ENCODE measurements at places on chromosomes 13 and 19.

DNA sequence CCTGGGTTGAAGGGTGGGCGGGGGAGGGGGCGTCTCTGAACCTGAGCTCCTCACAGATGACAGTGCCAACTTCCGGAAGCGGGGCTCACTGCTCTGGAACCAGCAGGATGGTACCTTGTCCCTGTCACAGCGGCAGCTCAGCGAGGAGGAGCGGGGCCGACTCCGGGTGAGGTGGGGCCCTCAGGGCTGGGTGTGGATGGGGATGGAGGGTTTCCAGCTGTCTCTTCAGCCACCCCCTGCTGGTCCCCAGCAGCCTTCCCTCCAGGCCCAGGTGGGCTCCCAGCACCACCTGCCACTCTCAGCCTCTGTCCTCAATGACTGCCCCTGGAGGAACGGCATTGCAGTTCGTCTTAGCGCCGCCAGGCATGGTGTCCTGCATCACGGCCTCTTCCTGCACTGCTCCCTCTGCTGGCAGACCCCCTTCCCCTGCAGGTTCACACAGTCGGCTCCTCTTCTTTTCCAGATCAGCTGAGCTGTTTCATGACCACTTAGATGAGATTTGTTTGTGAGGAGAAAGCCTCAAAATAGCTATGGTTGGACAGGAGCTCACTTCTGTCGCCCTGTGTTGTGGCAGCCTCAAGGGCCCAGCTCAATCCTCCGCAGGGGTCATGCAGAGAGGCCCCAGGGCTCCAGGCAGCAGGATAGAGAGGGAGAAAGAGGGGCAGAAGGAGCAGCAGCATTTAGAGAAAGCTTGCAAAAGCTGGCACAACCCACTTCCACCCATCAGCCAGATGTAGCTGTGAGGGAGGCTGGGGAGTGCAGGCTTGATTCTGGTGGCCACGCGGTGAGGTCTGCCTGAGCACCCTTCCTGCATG, 2.5 kb upstream of the GARIN5A start:
- no peak for DNase-seq

DNA sequence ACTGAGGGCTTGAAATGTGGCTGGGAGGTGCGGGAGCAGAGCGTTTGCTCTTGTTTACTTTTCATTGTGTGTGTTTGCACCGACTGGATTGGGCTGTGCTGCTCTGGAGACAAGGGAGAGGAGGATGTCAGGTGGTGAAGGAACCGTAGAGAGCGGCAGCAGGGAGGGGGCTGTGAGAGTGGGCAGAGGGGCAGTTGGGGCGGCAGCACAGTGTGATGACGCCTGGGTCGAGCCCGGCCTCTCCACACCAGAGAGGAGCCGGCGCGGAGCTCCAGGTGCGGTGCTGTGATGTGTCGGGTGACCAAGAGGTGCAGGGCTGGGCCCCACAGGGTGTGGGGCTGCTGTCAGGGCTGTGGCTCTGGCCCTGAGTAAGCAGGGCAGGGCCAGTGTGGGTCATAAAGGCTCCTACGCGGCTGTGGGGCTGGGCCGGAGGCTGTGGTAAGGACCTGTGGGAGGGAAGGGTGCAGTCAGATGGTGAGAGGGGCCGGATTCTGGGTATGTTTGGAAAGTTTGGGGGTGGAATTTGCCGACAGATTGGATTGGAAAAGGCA, 10.5 kb downstream of the NAXD start:
- DNase-seq: no peak

GRCh38 chr19:12578641-12579040, 27.4 kb upstream of the ZNF564 start:
- no peak for DNase-seq

GRCh38 chr19:42272989-42273406, 3.9 kb downstream of the CIC start:
- no peak for DNase-seq

DNA sequence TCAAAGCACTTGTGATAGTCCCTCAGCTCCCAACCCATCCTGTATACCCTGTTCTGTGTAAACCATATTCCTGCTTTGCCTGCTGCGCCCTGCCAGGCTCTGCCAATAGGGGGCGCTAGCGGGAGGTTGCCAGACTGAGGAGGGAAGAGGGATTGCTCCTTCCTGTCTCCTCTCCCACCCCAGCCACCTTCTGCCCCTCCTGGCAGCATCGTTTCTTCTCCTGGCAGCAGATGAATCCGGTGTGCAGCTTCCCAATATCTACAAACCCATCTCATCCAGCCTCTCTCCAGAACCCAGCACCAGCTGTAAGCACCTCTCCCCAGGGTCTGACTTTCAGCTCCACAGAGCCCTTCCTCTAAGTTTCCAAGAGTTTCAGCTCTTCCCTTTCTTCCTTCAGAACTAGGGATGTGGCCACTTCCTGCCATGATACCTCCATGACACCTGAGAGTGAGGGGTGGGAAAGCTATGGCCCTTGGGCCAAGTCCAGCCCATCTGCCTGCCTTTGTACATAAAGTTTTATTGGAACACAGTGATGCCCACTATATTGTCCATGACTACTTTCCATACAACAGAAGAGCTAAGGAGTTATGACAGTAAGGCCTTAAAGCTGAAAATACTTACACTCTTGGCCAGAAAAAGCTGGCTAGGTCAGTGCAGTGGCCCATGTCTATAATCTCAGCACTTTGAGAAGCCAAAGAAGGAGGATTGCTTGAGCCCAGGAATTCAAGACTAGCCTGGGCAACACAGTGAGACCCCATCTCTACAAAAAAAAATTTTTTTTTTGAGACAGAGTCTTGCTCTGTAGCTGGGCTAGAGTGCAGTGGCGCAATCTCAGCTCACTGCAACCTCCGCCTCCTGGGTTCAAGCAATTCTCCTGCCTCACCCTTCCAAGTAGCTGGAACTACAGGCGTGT, 34.5 kb upstream of the ATP1A3 start:
- DNase-seq: no peak

- no peak for DNase-seq
These were observed 3.7 kb downstream of the FAM174C start for GRCh38 chr19:1278713-1279660.

DNA sequence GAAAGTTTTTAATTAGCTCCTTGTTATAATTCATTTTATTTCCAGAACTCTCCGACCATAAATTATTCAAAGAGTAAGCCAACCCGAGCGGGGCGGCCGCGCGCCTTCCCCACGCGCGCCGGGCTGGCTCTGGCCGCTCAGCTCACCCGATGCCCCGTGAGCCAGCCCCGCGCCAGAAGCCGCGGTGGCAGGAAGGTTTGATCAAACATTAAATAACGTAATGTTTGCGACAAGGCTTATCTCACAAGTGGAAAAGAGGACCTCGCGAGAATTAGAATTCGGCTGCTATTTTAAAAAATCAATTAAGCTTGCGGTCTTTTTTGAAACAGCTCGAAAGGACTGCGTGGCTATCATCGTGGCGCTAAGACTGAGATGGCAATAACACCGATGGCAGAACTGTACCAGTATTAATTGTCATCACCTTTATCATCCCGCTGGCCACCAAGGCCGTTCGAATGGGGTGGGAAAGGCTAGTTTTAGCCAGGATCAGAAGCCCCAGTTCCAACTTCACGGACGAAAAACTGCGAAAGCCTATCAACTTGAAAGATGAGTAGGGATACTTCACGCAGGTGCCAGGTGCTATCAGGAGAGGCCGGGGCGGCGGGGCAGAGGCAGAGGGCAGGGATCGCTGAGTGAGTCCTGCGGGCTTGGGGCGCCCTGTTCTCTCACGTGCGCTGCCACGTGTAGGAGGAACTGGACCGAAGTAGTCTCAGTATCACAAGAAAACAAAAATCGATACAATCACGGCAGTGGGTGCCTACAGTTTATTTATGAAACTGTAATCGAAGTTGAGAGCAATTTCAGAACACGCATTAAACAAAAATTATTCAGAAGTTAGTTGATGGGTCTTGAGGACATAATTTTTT, 6.4 kb downstream of the POU4F1 start:
- no peak for DNase-seq

GRCh38 chr19:30428092-30428680, 56.0 kb downstream of the ZNF536 start:
- no peak for DNase-seq

GRCh38 chr19:23916991-23917390, 2.3 kb downstream of the ZNF726 start:
- DNase-seq: no peak

DNA sequence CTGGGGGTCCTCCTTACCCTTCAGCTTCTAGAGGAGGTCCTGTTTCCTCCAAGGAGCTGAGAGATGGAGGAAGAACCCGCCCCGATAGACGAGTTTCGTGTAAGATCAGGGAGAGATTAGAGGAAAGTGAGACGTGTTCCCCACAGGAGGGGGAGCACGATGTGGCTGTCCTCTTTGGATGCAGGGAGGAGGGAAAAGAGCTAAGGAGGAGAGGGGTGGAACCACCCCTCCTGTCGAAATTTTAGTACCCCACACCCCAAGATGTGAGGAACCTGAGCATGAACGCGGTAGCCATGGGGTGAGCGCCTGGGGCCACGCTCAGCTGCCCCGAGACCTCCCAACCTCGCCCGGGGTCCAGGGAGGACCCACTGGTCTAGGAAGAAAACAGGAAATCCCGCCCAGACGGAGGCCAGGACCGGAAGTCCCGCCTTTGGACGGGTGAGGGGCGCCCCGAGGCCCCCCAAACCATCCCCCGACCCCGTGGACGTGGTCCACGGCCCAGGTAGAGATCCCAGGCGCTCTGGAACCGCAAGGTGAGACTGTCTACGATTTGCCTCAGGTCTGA, 1.2 kb downstream of the AKT1S1 start:
- no peak for DNase-seq

GRCh38 chr13:40251343-40252032, 415.0 kb downstream of the FOXO1 start:
- DNase-seq: no peak

DNA sequence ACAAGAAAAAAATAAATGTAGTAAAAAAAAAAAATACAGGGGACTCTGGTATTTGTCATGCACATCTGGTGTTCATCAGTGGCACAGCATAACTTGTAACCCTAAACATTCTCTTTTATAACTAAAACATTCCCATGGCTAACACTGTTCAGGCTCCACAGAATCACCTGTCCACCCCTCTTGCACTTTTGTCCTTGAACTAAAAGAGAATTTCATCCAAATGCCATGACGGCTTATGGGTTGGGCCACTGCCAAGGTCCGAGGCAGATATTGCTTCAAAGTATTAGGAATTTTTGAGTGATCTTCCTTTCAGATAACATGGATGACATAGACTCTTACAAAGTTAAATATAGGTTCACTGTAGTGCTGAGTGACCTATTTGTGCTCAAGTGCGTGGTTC, 25.7 kb upstream of the SERP2 start:
- DNase-seq: no peak

- no peak for DNase-seq
These were observed 8.6 kb downstream of the PPP5C start for GRCh38 chr19:46355234-46356148.

- no peak for DNase-seq
These were observed at the start of gene SERP2 for GRCh38 chr13:44373601-44374347. TSS of gene SERP2 (plus strand) at chr13:44373824. CDS start at chr13:44374026, 202 bp downstream.

DNA sequence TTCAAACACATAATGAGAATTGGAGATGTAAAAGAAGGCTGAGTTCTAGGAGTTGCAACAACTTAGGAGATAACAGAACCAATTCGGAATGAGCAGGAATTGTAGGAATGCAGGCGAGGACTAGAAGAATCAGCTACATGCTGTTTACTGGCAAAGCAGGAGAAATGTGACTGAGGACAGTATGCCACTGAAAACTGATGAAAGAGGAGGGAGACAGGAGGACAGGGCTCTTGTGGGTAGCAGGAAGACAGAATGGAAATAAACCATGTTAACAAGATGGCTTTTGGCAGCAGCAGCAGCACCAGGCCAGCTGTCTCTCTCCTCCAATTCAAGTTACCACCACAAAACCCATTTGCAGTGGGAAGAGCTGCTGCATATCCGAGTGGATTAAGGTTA, 91.0 kb upstream of the SLC15A1 start:
- no peak for DNase-seq

DNA sequence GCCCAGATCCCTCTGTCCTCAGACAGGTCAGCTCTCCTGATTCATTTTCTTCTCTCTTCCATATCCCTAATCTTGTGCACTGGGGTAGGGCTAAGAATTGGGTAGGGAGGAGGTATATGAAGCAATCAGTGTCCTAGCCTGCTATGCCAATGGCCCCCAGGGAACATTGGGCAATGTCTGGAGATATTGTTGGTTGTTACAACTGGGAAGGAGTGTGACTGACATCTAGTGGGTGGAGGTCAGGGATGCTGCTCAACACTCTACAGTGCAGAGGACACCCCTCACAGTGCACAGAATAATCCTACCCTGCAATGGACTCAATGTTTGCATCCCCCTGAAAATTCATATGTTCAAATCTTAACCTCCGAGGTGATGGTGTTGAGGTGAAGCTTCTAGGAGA, 57.5 kb downstream of the CPAMD8 start:
- no peak for DNase-seq

- no peak for DNase-seq
These were observed 3.0 kb upstream of the TGFBR3L start for GRCh38 chr19:7911508-7912143.

Data from NCI-H524 treated with DMSO at 0.1 percent for 48 hours (cell line).